Umbilical cord (tissue), 2 donors: ENCODE measurements at places on chromosomes 11 and 22.

GRCh38 chr11:111793863-111794262 lies 27.7 kb upstream of the PPP2R1B start:
- DNase-seq, result no peak

- DNase-seq, result peak; percentile 42
Measured at GRCh38 chr11:87443707-87444106, 406.0 kb downstream of the TMEM135 start.

GRCh38 chr11:66450560-66450959 lies 11.9 kb upstream of the MRPL11 start:
- no peak for DNase-seq

GRCh38 chr11:93236741-93237675 lies 39.2 kb upstream of the SLC36A4 start:
- DNase-seq, result peak; percentile 44

DNA sequence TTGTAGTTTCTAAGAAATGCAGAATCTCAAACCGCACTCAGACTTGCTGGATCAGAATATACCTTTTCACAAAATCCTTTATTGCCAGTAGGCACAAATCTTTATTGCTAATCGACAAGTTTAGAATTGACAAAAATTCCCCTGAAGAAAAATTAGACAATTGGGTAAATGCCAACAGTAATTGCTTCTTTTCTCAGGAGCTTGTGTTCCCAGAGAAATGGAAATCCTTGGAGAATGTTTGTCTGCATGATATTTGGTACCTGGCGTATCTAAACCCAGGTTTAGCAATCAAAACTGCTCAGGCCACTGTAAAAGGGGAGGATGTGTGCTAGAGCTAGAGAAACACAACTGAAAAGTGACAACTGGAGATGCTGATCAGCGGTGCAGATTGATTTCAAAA lies at the start of gene OR8G5:
TSS of gene OR8G5 (plus strand) at position 301 of the 400 bp plus-strand sequence. CDS start 8,556 bp downstream, outside the sequence.
- no peak for DNase-seq

DNA sequence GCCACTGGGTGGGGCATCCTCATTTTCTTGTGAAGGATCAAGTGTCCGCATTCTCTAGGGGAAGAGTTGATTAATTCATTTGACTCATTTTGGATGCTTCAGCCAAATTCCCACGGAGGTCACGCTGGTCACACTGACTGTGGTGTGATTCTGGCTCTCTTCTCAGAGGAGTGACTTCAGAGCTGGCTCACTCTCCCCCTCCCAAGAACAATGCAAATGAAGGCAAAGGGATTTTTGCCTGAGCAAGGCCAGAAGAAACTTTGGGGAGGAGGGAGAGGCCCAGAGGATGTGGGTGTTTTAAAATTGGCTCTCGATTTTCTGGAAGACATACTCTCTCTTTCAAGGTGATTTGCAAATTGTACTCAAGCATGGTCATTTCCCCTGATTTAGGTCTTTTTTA lies 51.1 kb upstream of the LMO2 start:
- no peak for DNase-seq
